ENCODE measurements at places on chromosomes 5 and 9. TPM values are rescaled to one million over a fixed set of nuclear protein-coding genes. Genes with fewer than 3 reads are reported as not detected.

Gene IL3
- not detected for total RNA-seq

Gene ADAMTS12
- 0.54 TPM for total RNA-seq

Gene PCAT7
- 16.4 TPM for total RNA-seq

Gene XRCC4
- total RNA-seq: 5.9 TPM

Gene LNPEP
- 9.3 TPM for total RNA-seq
